ENCODE measurements at places on chromosomes 5 and 9. TPM values are rescaled to one million over a fixed set of nuclear protein-coding genes. Genes with fewer than 3 reads are reported as not detected.

DNA sequence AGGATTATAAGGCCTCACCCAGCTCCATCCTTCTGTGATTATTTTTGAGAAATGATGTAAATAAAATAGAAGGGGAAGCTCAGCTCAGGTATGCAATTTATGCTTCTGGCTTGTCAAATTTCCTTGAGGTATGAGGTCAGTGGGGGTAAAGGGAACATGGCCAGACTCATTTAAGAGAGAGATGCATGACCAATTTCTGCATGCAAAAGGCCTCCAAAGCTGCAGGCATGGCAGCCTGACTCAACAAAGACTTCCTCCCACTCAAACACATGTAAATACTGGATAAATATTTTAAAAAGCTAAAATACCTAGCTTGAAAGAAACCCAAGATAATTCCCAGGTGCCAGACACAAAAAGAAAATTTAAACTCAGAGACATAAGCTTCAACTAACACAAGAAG, 101.4 kb upstream of the SLC1A3 start:
- DNase-seq, result peak; percentile 43

DNA sequence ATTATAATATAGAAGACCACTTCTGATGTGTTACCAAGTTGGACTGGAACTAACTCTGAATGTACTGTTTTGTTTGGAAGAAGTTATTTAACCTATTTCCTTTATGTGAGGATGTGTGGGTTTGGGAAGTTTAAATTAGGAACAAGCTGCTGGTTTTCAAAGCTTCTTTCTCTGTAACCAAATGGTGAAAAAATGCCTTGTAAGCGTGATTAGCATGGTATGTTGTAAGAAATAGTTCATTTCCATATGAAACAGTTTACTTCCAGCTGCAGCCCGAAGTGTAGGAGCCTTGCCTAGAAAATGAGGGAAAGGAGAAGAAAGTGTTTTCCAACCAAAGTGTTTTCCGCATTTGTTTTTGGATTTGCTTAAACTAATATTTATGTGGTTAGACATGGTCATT, 36.0 kb downstream of the TTC1 start:
- DNase-seq, result no peak

DNA sequence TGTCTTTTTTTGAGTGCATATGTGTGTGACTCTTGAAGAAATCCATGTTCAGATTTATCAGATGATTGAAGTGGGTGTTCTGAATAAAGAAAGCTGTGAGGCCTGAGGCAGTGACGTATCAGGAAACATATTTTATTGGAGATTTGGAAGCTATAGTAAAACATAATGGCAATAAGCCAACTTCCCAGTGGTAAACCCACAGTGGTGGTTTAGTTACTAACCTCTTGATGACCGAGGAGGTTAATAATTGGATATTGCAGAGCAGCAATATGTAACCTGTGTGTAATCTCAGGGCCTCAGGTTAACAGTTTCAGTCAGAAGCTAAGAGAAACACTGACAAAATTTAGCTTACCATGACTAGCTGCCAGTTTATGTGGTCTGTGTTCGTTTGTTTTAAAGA, 6.9 kb downstream of the RGMB start:
- DNase-seq, result no peak

DNA sequence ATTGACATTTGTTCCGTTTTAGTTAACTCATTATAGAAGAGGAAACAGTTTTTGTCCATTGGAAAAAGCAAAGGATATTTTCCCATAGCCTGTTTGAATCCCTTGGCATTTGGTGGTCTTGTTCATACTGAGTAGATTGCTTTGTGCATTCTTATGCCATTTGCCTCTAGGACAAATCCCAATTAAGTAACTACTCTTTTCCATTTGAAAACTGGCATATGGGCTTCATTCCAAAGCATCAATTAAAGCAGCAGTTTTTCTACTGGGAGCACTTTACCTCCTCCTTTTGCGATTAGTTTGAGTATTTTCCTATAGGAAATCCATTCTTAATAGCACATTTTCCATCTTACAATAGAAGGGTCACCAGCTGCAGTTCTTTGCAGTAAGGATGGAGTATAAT, 31.2 kb downstream of the GPR21 start:
- no peak for DNase-seq

- no peak for DNase-seq
Measured at GRCh38 chr9:137295849-137296669, 6.0 kb downstream of the NRARP start.

DNA sequence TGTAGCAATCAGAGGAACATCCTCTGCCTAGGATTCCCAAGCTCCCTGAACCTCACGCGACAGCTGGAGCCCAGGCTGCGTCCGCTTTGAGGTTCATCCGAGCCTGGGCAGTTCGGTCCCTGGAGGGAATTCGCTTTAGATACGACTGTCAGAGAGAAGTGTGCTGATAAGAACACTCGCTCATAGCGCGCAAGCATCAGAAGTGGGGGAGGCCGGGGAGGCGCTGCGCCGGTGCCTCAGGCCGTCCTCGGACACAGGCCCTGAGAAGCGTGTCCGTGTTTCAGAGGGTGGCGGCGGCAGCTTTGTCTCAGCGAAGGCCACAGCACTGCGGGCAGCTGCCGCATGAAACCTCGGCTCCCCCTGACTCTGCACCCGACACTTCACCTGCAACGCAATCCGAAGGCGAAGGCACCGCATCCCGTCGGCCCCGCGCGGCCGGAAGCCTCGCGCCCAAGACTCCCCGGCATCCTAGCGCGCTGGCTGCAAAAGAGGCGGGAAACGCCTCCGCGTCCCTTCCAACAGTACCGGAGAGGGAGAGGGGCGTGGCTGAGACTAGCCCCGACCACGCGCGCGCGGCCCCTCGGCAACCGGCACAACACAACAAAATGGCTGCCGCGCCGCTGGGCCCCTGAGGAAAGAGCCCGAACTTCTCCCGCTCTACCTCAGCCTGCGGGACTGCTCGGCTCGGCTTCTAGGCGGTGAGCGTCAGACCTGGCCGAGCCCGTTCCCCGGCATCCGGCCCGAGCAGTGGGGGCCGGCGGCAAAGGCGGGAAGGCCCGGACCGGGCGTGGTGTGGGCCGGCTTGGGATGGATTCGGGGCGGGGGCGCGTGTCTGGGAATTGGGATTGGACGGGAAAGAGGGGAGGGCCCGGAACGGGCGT, at the start of gene CNTRL:
CNTRL (plus strand) TSS at position 586 of the 881 bp plus-strand sequence. CDS start 13,372 bp downstream, outside the sequence.
- DNase-seq, result peak; percentile 93

DNA sequence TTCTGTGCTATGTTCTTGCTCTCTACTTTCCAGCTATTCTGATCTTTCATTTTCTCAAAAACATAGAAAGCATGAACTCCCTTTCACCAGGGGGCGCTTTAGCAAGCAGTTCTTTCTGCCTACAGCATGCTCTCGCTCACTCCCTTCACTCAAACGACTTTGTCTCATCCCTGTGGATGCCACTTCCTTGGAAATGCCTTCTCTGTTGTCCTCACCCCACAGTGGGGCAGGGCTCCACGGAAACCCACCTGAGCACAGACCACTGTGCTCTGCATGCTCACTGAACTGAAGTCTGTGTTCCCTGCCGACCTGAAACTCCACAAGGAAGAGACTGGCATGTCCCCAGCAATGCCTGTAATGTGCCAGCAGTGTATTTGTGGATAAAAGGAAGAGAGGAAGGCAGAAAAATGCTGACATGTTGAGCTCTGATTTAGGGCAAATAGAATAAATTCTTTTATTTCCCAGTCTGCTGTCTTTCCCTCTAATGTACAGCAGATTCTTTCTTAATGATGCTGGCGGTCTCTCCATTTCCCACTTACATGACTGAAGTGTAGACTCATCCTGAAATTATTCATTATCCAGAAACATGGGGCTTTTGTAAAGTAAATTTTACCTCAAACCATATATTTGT, 4.9 kb upstream of the ROR2 start:
- peak; percentile 67 for DNase-seq

GRCh38 chr9:4113711-4114110, 186.2 kb downstream of the GLIS3 start:
- DNase-seq, result no peak

DNA sequence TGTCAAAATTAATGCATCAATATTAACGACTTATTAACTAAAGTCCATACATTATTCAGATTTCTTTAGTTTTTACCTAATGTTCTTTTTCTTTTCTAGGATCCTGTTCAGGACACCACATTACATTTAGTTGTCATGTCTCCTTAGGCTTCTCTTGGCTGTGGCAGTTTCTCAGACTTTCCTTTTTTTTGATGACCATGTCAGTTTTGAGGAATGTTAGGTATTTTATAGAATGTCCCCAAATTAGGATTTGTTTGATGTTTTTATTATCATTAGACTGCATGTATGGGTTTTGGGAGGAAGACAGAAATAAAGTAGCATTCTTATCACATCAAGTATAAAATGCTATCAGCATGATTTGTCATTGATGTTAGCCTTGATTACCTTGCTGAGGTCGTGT, 32.0 kb downstream of the ZCCHC7 start:
- no peak for DNase-seq

DNA sequence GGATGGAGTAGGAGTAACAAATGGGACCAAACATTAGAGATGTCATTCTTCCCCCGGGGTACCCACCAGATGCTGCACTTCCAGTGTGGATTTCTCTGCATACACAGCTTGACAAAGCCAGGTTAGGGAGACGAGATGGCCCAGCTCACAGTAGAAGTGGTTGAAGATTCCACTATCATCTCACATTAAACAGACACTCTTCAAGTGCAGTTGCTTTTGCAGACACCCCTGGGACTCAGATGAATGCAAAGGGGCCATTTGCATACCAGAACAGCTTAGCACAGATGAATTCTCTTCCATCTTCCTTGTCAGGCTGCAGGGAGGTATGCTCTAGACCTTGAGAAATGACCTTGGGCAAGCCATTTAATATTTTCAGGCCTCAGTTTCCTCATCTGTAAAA, 12.6 kb upstream of the C5orf58 start:
- no peak for DNase-seq

DNA sequence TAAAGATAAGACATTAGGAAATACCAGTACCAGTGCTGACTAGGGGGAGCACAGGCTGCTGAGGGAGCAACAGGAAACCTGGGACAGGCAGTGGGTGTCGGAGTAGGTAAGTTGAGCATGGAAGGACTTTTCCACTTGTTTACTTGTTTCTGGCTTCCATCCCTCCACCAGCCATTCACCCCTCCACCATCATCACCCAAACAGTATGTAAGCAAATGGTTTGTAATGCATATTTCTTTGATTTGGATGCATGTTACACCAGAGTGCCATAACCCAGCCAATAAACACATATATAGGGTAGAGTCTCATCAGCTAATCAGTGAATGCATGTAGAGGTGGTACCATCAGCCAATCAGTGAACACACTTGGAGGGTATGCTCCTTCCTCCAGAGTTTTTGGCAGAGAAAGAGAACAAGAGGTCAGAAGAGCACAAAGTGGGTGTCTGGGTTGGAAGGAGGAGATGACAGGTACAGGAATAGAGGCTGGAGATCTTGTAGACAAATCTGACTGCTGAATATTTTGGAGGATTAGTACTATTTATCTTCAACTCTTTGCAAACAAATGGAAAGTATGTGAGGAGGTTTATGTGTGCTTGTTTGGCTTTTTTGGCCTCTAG, 37.7 kb upstream of the PDE8B start:
- DNase-seq, result no peak

PCDHGA5 gene
- total RNA-seq, result 0.02 TPM

MSX2 gene
- total RNA-seq, result not detected

PCDHB16 gene
- 8.6 TPM for total RNA-seq

STING1 gene
- 35.2 TPM for total RNA-seq

Measured in M059J (cell line).